ENCODE measurements at places on chromosomes 5 and 9.
A peak's percentile ranks its signal among the peaks of the same experiment; 100 is the strongest.

DNA sequence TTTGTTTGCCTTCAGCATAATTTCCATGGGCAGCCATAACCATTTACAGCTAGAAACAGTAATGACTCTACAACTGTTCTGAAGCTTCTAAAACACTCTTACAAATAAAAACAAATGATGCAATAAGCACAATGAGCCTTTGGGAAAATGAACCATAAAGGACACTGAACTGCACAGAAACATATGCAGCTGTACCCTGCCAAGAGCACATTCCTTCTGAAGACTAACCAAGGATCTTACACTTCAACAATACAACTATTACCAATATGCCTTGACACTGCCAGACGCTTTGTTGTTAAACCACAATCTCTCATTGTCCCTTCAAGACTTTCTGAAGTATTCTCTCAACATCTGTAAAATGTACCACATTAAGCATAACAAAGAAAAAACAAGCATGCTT lies 104.2 kb upstream of the HMHB1 start:
- DNase-seq = no peak

- DNase-seq = no peak
Observed at GRCh38 chr5:11477786-11478185, 426.5 kb downstream of the CTNND2 start.

DNA sequence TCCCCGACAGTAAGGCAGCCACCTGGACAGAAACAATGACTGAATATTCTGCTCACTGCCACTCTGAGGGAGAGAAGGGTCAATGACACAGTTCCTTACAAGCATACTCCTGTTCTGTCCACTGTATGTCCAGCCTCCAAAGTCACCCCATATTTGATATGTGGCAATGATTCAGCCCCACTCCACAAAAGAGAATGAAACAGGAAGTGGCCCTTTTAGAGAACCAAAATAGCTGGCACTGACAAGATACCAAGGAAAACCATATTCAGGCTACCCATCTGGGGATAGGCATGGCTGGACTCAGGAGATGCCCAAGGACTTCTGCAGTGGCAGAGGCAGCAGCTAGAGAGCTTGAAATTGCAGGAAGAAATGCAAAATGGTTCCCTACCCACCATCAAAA lies 12.8 kb upstream of the GFRA3 start:
- no peak for DNase-seq

GRCh38 chr5:60374409-60374808 lies 325.6 kb downstream of the DEPDC1B start:
- no peak for DNase-seq

DNA sequence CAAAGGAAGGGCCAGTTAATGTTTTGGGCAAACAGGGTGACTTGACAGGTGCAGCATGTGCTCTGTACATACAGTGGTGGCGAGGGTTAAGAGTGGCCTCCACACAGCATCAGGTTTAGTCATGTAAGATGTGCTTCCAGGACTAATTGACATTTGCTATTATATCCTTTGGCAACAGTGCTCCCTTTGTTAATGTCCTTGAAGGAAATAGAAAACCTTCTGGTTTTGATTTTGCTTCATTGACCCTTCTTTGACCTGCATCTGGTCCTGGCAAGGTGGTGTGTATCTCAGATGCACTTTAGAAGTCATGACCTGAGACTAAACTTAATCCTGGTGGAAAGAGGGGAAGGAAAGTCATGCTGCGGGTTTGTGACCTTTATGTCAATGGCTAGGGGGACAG lies 440.0 kb downstream of the ENC1 start:
- peak; percentile 84 for DNase-seq

DNA sequence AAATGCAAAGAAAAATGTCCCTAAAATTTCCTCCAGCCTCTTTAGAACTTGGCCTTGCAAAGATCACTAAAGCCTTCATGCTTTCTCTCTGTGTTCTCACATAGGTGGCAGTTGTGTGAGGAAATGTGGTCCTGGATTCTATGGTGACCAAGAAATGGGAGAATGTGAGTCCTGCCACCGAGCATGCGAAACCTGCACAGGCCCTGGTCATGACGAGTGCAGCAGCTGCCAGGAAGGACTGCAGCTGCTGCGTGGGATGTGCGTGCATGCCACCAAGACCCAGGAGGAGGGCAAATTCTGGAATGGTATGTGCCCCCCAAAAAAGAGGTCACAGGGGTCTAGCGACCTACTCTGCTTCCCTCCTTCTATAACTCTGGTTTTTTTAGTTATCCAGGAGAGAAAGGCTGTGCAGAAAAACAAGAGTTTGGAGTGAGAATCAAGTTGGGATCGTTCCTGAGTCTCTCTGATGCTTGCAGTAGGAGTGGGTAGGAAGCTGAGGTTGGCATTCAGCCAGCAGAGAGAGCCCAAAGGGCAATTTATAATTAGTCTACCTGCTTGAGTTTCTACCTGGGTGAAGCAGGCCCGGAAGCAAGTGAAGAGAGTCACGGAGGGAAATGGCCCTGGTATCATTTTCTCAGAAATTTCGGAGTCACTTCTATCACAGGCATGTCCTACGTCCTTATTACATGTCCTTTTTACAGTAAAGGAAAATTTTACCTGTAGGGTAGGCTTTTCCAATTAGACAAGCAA lies 97.5 kb downstream of the RFK start:
- no peak for DNase-seq

GRCh38 chr5:126438868-126439267 lies 15.7 kb downstream of the GRAMD2B start:
- no peak for DNase-seq

- DNase-seq = no peak
Observed at GRCh38 chr9:128634651-128635262, 21.9 kb downstream of the DYNC2I2 start.

DNA sequence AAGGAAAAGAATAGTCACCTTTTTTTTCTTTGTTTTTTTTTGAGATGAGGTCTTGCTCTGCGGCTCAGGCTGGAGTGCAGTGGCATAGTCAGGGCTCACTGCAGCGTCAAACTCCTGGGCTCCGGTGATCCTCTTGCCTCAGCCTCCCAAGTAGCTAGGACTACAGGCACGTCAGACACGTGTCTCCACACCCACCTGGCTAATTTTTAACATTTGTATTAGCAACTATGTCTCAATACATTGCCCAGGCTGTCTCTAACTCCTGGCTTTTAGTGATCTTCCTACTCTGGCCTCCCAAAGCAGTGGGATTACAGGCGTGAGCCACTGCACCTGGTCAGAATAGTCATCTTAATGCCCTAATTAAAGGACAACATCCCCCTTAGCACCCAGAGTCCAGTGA lies 54.4 kb upstream of the CTSL start:
- DNase-seq = no peak

DNA sequence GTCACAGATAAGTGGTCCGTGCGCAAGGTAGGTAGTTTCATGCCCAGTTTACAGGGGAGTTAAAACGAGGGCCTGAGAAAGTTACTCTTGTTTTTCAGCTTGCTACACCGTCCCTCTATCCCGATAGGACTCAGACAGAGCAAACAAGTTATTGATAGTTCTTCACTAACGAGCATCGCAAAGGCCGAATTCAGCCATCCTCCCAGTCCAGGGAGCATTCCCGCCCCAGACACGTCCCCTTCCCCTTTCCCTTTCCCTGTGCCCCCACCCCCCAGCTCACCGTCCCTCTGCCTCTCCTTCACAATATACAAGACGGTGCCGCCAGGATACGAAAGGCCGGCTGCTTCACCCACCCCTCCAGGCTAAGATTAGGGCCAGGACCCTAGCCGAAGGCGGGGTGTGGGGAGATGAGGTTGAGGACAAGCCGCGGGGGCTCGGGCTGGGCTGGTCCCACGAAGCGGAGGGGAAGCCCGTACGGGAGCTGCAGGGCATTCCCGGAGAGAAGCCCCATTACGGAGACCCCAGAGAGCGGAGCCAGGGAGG lies 599 bp downstream of the KIAA1191 start:
- DNase-seq = no peak

DNA sequence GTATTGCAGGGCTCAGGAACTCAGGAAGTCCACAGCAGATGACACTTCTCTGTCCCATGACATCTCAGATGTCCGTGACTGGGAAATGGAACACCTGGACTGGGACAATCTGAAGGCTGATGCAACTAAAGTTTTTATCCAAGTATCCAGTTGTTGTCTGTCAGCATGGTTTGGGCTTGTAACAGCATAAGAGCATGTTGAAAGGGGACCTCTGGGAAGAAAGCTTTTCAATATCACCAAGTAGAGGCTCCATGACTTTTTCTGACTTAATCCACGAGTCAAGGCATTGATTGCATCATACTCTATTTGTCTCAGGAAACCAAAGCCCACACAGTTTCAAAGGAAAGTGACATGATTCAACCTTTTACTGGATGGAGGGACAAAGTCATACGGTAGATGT lies 807.7 kb downstream of the MTRR start:
- no peak for DNase-seq

- no peak for DNase-seq
Observed at GRCh38 chr5:112203229-112203628, 215.8 kb downstream of the EPB41L4A start.

- DNase-seq = no peak
Observed at GRCh38 chr9:37746448-37747270, 6.9 kb upstream of the TRMT10B start.

GRCh38 chr5:143758750-143759149 lies 53.2 kb upstream of the HMHB1 start:
- DNase-seq = no peak
